ENCODE measurements at places on chromosomes 13 and 19.
A peak's percentile ranks its signal among the peaks of the same experiment; 100 is the strongest.

GRCh38 chr13:67229481-67230403 is at the start of gene PCDH9:
Gene PCDH9 (minus strand): TSS chr13:67230336. CDS start chr13:67228440, 1,896 bp downstream.
- DNase-seq: peak; percentile 31

- DNase-seq: peak; percentile 52
Observed at GRCh38 chr13:52809310-52809769, 39.1 kb downstream of the PCDH8 start.

DNA sequence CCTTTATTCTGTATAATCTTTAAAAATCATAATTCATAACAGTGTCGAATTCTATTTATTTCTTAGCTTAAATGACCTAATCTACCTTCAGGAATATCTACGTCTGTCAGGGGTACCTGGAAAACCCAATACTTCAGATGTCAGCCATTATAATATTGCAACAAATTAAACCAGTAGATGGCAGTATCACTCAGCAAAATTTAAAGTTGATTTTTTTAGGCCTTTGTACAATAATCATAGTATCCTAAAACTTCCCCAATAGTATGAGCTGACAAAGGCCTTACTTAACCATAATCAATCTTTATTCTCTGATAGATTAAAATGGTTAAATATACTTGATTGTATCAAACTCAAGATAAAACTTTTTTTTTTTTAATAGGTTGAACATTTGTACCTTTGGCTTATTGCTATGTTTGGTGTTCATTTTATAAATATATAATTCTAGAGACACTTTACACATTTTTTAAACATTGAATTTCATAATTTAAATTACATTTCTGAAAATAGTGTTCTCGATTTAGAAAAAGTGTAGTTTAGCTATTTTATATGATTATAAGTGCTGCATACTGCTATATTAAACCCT is 830.2 kb upstream of the SPRY2 start:
- DNase-seq: no peak

- DNase-seq: no peak
Observed at GRCh38 chr13:34360702-34361101, 542.8 kb downstream of the RFC3 start.

- DNase-seq: no peak
Observed at GRCh38 chr19:21084343-21084742, 2.3 kb downstream of the ZNF714 start.

DNA sequence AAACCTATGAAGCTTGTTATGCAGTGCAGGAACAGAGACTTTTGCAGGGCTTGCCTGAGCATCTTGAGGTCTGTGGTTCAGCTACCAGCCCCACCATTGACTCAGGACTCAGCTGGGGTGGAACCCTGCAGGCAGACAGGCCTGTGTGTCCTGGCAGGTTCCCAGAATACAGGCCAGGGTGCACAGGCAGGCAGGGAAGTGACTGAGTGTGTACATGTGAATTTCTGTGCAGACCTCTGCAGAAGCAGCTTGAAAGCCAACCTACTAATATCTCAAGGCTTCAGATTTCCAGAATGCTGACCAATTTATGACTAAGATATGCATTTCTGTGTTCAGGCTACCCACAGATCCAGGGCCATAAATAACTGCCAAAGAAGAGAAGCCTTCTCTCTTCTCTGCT is 254.4 kb downstream of the DLEU7 start:
- no peak for DNase-seq

DNA sequence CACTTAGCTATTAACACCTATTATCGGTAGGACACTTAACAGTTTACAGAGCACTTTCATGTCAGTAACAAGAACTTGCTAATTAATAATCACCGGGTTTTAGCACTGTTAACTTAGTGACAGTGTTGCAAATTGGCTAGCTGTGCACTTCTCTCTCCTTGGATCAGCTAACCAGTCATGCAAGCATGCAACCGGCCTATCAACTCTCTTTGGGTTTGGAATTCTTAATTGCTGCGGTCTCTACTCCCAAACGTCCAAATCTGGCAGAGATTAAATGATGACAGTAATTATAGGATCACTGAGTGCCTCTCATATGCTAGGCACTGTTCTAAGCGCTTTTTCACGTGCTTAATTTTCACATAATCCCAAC is 1.2 kb downstream of the EPS15L1 start:
- no peak for DNase-seq

- no peak for DNase-seq
Observed at GRCh38 chr19:49155005-49155819, at the start of gene HRC. Gene HRC (minus strand): TSS chr19:49155396. CDS start chr19:49155237, 159 bp downstream.

DNA sequence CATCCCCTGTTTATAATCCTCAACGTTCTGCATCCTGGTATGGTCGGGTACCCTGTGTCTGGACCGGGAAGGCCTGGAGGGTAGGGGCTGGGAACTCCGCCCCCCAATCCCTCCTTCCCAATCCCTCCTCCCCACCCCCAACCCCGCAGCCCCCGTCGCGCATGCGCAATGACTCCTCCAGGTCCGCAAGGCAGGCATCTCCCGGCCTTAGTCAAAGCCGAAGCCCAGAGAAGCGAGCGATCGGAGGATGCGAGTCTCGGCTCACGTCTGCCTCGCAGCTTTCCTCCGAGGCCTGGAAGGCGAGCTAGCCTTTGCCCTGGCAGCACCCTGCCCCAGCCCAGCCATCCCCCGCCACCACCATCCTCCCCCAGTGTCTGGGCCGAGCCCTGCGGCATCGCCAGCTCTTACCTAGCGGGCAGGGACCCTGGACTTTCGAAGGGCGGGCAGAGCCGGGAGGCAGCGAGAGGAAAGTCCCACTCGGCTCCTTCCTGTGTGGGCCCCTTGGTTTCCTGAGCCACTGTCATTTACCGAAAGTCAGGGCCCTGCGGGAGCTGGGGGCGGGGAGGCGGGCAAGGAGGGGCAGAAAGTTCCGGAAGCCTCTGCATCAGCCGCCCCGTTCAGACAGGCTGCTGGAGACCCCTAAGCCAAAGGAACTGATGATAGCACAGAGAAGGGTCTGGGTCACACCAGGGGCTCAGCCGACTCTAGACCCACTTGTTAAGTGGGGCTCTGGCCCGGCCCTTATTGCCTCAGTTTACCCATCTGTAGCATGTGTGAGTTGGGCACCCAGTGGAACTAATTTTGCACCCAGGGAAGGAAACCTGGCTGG is at the start of gene JAK3:
JAK3 (minus strand) TSS at position 445 of the 829 bp plus-strand sequence. CDS start 3,565 bp downstream, outside the sequence.
- no peak for DNase-seq

DNA sequence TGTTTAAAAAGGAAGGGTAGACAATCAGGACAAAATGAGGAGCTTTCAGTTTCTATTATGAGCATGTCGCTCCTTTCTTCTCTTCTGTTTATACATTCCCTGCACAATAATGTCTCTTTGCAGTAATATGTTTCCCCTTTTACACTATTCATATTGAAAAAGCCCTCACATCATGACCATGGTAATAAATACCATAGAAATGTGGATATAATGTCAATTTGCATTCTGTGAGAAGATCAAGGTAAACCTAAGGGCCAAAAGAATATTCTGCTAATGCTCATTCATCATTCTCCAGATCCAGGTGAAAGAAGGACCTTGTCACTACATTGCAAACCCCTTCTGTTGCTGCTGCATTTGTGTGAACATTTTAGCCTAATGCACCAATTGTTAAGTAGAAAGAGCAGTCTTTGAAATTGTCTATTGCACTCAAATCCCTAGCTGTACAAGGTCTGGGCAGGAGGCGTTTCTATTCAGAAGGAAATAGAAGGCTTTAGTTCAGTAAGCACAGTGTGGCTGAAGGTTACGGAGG is 117.6 kb upstream of the SOX21 start:
- DNase-seq: no peak

DNA sequence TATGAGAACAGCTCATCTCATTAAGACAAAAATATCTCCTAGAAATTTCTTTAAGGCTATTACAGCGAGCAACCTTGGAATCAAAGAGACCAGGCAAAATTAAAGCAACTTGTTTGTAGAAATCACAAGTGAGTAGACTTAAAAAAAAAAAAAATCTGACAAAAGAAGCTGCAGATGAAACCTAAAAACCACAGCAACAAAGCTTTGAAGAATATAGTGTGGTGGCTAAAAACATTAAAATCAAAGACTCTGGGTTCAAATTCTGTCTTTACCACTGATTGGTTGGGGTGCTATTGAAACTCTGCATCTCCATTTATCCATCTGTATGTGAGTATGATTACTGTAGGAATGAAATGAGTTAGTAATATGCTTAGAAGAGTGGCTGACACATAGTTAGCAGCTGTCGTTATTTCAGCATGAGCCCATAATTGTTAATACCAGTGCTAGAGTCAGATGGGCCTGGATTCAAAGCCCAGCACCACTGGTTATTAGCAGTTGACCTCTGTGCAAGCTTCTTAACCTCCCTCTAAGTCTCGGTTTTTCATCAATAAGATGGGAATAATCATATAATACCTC is 157.6 kb downstream of the FOXO1 start:
- DNase-seq: peak; percentile 14

DNA sequence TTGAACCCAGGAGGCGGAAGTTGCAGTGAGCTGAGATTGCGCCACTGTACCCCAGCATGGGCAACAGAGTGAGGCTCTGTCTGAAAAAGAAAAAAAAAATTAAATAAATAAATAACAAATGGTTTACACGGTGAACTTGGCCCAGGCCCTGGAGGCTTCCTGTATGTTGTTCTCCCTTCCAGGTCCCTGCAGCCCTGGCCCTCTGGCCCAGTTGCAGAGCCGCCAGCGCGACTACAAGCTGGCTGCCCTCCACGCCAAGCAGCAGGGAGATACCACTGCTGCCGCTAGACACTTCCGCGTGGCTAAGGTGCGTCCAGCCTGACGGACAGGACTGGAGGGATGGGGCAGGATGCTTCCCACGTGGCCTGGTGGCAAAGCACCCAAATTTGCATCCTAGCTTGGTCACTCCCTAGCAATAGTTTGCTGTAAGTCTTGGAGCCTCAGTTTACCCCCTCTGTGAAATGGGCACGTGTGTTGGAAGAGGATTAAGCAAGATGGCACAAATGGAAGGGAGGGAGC is 11.9 kb downstream of the CC2D1A start:
- DNase-seq: no peak

DNA sequence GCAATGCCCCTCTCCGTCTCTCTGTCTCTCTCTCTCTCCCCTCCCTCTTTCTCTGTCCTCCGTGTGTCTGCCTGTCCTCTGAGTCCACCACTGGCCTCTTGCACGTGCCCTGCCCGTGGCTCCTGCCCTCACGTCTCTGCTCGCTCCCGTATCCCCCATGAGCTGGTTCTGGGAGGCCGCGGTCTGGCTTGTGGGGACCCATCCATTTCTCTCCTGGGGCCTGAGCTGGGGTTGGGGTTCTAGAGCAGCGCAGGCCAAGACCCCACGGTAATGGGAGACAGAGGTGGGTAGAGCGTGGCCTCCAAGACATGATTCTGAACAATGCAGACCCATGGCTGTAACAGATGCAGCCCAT is 19.0 kb downstream of the C2CD4C start:
- no peak for DNase-seq

- no peak for DNase-seq
Observed at GRCh38 chr19:35363001-35363590, 4.8 kb downstream of the FFAR3 start.

- no peak for DNase-seq
Observed at GRCh38 chr13:48457578-48458242, 44.8 kb upstream of the LPAR6 start.

DNA sequence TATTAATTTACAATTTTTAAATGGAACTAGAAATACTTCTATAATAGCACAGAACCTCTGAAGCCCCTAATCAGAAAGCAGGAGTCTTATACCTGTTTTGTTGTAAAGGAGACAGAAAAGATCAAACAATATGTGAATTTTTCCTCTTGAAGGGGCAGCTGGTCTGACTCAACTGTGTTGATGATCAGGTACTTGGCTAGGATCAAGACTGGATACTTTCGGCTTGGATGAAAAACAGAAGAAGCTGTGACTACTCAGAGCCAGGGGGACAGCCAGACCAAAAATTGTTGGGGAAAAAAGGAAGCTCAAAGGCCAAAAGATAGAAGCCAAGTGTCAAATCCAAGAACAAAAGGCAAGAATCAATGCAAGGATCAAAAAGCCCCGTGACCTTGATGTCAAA is 195.6 kb downstream of the KCTD12 start:
- DNase-seq: no peak

GRCh38 chr13:76846363-76846762 is 39.8 kb downstream of the KCTD12 start:
- DNase-seq: no peak

- no peak for DNase-seq
Observed at GRCh38 chr13:84641491-84641890, 759.2 kb upstream of the SLITRK1 start.

GRCh38 chr19:610801-611480 is 21.3 kb downstream of the HCN2 start:
- DNase-seq: peak; percentile 90

- DNase-seq: peak; percentile 35
Observed at GRCh38 chr19:29745253-29745652, 30.2 kb upstream of the C19orf12 start.

GRCh38 chr19:1355568-1356507 is 27.9 kb upstream of the NDUFS7 start:
- DNase-seq: no peak

- no peak for DNase-seq
Observed at GRCh38 chr19:56097776-56098175, 23.3 kb downstream of the ZNF787 start.

- DNase-seq: no peak
Observed at GRCh38 chr13:33081666-33082065, 65.4 kb downstream of the KL start.

GRCh38 chr13:40185414-40185813 is 481.0 kb downstream of the FOXO1 start:
- no peak for DNase-seq

DNA sequence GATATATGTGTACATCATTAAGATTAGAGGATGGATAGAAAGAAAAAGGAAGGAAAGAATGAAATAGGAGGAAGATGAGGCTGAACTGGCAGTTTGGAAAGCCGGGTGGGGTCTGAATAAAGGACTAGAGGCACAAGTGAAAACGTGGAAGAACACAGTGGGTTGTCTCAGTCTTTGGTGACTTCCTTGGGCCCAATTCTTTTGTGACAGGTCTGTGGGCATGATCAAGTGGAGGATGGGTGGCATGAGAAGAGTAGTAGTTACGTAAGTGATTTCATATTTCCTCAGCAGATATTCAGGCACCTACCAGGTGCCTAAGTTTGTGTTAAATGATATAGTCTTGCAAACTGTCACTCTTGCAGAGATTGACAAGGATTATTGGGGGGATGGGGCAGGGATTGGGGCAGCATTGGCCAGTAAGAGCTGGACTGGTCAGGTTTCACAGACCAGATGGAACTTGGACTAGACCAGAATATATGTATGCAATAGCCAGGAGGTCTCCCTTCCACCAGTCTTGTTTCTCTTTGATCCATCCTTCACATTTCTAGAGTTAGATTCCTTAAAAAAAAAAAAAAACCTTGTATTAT is 2.7 kb downstream of the TPP2 start:
- peak; percentile 81 for DNase-seq

- DNase-seq: no peak
Observed at GRCh38 chr19:35569281-35569781, 5.9 kb upstream of the ATP4A start.

DNA sequence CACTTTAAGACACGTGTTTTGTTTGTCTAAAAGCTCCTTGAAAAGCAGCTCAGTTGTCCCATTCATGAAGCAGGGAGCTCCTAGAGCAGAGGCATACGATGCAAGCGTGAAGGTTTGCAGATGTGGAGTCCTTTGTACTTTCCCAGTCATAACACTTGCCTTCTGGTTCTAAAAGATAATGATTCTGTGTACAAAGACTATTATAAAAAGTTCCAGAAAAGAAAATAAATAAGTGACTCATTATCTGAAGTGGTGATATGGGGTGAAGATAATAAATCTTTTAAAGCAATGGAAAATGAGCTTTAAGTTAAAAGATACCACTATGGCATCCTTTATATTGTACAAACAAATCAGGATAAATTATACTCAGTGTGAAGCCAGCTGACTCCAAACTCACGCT is 569.9 kb downstream of the MYO16 start:
- DNase-seq: no peak

All from WERI-Rb-1 (cell line).